ENCODE measurements at places on chromosomes 1 and 21.
A peak's percentile ranks its signal among the peaks of the same experiment; 100 is the strongest.

DNA sequence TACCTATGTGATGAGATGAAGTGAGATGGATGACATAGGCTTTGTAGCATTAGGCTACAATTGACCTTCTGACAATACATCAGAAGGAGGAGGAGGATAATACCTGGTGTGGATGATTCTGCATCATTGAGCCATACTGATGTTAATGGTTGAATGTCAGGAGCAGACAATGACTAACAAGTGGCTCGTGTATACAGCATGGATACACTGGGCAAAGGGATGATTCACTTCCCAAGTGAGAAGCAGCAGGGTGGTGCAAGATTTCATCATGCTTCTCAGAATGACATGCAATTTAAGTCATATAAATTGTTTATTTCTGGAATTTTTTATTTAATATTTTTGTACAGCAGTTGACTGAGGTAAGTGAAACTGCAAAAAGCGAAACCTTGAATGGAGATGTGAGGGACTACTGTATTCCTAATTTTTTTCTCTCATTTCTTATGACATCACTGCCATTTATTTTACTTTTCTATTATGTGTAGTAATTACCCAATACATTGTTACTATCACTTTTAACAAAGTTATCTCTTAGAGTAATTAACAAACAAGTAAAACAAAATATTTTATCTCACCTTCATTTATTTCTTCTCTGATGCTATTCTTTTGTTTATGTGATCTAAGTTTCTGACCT is 34.4 kb upstream of the COP1 start:
- DNase-seq: peak; percentile 32

- no peak for DNase-seq
Measured at GRCh38 chr1:79945391-79945790, 938.9 kb upstream of the ADGRL4 start.

GRCh38 chr1:165063181-165063965 is 293.1 kb downstream of the LMX1A start:
- DNase-seq: no peak

DNA sequence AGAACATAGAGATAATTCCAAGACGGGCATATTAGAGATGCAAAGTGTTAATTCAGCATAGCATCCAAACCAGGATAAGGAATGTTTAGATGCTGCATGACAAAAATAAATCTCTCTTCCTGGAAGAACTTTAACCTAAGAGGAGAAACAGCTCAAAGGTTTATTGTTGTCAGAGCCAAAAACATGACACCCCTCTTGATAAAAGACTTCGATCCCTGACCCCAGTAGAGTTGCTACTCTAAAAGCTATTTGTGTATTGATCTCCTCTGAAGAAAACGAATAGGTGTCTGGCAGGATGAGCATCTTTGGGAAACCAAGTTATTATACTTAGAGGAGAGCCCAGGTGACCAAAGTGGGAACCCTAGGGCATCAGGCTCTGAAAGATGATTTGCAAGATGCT is 158.1 kb downstream of the PIGK start:
- DNase-seq: no peak

DNA sequence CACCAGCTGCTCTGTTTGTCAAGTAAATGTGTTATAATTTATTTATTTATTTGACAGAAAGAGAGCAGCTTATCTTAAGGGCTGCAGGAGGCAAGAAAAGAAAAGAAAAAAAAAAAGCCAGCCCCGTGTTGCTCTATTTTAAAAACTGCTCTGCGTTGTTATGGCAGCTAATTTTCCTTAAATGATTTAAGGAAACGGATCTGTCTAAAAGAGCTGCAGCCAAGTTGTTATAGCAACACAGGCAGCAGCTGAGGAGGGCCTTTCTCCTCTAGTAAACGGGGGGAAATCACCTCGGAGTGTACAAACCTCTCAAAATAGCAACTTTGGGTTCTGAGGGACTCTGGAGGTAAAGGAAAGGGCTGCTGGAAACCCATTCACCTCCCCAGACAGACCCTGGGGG is 149.2 kb downstream of the BEND5 start:
- no peak for DNase-seq

DNA sequence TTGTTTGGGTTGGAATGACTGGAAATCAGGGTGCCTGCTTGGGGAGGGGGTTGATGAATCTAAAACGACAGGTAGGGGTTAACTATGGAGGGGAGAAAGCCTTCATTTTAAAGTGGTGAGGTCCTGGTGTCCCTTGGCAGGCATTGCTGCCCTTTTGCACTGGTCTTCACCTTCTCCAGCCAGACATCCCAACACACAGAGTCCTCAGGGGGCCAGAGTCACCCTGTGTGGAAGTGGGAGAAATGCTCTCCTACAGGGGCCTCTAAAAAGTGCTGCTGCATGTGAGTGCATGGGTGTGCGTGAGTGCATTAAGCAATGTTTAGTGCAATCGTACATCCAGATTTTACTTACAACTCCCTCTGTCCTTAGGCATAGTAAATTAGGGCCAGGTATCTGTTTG is 39.0 kb downstream of the TEX35 start:
- no peak for DNase-seq

GRCh38 chr1:206082831-206083695 is 30.1 kb downstream of the RHEX start:
- no peak for DNase-seq

DNA sequence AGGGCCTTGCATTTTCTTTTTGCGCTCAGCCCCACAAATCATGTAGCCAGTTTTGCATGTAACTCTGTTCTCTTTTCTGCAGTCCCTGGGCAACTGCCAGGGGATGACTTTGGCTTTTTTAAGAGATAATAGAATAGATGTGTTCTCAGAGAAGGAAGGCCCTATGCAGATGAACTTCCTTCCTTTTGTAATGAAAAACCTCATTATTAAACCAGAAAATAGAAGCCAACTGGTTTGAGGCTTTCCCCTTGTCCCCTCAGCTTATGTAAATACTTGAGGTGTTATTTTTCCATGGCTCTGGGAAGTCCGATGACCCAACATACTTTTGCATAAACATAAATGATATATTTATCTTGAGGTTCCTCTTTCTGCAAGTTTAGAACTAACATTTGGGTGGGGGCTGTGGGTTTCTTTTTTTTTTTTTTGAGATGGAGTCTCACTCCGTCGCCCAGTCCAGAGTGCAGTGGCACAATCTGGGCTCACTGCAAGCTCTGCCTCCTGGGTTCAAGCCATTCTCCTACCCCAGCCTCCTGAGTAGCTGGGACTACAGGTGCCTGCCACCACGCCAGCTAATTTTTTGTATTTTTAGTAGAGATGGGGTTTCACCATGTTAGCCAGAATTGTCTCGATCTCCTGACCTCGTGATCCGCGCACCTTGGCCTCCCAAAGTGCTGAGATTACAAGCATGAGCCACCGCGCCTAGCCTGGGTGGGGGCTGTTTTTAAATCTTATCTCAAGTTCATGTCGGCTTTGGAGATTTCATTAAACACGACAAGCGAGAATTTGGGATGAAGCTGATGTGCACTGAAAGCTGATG is 14.4 kb upstream of the FCRL5 start:
- DNase-seq: no peak

- no peak for DNase-seq
Measured at GRCh38 chr1:9658199-9658598, 6.7 kb downstream of the PIK3CD start.

- no peak for DNase-seq
Measured at GRCh38 chr1:211126622-211127021, 7.3 kb downstream of the KCNH1 start.

DNA sequence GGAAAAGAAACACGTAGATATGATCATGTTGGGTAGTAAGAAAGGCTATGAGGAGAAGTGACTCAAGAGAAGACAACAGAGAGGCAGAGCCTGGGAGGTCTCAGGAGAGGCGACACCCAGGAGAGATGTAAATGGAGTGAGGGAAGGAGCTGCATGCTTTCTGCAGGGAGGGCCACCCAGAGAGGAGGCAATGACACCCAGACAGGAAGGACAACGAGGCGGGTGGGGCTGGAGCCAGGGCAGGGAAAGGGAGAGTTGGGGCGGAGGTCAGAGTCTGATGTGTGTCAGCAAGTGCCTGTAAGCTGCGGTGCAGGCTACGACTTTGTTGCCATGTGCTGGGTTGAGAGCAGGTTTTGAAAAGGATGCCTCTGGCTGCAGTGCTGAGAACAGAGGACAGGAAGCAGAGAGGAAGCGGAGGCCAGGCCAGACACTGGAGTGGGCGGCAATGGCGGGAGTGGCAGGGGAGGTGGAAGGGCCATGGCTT is 31.3 kb downstream of the SLC1A7 start:
- DNase-seq: no peak

DNA sequence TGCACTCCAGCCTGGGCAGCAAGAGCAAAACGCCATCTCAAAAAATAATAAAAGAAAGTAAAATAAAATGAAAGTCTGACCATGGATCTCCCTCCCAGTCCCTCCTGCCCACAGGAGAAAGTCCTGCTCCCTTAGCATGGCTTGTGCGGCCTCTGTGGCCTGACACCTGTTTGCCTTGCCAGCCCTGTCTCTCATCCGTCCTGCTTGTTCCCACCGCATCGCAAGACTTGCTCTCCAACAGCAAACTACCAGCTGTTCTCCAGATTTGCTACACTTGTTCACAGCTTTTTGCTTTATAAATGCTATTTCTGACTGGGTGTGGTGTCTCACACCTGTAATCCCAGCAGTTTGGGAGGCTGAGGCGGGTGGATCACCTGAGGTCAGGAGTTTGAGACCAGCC is 2.7 kb downstream of the ETV3L start:
- DNase-seq: no peak

DNA sequence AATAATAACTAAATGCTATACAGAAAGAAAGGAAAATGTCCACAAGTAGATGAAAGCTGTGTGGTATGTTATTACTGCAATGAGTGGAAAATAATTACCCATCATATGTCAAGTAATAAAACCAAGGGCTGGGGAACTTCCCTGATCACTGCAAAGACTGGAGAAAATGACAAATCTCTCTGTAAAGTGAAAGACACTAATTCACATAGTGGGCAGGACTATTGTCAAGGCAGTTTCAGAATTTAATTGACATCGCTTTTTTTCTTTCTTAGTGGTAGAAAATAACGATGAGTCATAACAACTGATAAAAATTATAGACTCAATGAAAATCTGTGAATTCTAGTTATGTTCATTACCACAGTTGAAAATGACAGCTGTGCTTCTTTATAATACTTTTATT is 153.7 kb upstream of the ST6GALNAC5 start:
- DNase-seq: no peak

All from trophoblast cell (in vitro differentiated cells and primary cell).